ENCODE measurements at places on chromosomes 6 and 20. TPM values are rescaled to one million over a fixed set of nuclear protein-coding genes. Genes with fewer than 3 reads are reported as not detected.
A peak's percentile ranks its signal among the peaks of the same experiment; 100 is the strongest.

- DNase-seq = peak; percentile 75
Measured at GRCh38 chr6:106397431-106397830, 36.9 kb downstream of the CRYBG1 start.

GRCh38 chr6:25874822-25875562, 949 bp upstream of the SLC17A3 start:
- peak; percentile 77 for DNase-seq

GRCh38 chr6:160217863-160218262, 40.8 kb downstream of the SLC22A2 start:
- DNase-seq = no peak

The COL19A1 gene
- not detected for total RNA-seq

The HAO1 gene
- total RNA-seq = not detected

The TFAP2A gene
- 2.3 TPM for total RNA-seq

The FGD2 gene
- not detected for total RNA-seq
